NAMALWA (cell line): ENCODE measurements at places on chromosomes 16 and 17.

- no peak for DNase-seq
These were observed 7.6 kb downstream of the PRR29 start for GRCh38 chr17:64005734-64006167.

DNA sequence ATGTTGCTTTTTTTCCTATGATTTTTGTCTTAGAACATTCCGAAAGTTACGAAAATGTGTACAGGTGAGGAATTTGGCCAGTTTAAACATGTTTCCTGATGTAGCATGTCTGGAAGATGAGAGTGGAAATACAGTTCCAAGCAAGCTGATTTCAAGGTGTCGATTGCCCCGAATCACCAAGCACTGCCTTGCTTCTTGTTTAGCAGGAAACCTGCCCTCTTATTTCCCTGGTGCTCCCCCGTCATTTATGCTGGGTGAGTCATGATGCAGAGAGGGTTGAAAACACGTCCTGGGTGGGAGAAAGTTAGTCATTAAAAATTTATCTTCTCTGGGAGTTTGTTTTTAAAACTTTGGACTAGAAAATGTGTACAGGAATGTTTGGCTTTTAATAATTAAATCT, 608.6 kb upstream of the EEF2KMT start:
- DNase-seq, result no peak

GRCh38 chr16:3158510-3159314, 23.9 kb downstream of the ZNF213 start:
- peak; percentile 93 for DNase-seq

GRCh38 chr16:46974352-46974751, 878 bp upstream of the DNAJA2 start:
- peak; percentile 85 for DNase-seq

- no peak for DNase-seq
These were observed 5.6 kb upstream of the CHMP6 start for GRCh38 chr17:80986046-80986445.

DNA sequence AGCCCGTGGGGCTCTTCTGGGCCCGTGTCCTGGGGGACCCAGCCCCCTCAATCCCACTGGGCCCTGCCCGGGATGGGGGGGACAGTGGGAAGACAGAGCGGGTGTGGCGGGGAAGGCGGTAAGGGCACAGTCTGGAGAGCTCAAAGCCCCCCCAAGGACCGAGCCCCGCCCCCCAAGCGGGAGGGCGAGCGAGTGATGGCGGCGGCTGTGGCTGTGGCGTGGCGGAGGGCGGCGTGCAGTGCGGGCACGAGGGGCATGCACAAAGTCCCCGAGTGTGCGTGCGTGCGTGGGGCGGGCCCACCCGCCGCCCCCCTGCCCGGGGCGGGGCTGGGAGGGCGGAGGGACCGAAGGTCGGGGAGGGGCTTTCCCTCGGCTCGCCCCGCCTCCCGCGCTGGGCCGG, 3.6 kb upstream of the WDR24 start:
- DNase-seq, result no peak
